ENCODE measurements at places on chromosomes 5 and 9.
A peak's percentile ranks its signal among the peaks of the same experiment; 100 is the strongest.

- no peak for DNase-seq
These were observed 3.9 kb upstream of the MEF2C start for GRCh38 chr5:88886746-88887341.

- DNase-seq: no peak
These were observed 66.2 kb downstream of the SIL1 start for GRCh38 chr5:139131921-139132432.

DNA sequence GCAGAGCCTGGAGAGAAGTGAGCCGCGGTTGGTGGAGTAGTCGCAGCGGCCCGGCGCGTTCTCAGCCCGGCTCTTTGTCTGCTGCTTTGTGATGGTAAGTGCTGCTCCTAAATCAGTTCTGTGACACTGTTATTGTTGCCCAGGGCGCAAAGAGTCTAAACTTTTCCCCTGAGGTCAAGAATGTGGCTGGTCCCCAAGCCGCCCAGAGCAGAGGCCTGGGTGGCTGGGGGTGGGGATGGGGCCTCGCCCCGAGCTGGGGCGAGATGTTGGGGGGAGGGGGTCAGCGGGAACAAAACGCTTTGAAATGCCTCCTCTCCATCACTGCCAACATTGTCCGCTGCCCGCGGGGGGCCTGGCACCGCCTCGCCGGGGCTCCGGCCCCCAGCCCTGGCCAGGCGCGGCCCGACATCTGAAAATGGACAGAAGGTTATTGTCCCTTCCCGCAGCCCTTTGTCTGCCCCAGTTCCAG is 11.7 kb upstream of the CERCAM start:
- DNase-seq: no peak

- DNase-seq: no peak
These were observed 5.7 kb upstream of the STING1 start for GRCh38 chr5:139488260-139488659.

DNA sequence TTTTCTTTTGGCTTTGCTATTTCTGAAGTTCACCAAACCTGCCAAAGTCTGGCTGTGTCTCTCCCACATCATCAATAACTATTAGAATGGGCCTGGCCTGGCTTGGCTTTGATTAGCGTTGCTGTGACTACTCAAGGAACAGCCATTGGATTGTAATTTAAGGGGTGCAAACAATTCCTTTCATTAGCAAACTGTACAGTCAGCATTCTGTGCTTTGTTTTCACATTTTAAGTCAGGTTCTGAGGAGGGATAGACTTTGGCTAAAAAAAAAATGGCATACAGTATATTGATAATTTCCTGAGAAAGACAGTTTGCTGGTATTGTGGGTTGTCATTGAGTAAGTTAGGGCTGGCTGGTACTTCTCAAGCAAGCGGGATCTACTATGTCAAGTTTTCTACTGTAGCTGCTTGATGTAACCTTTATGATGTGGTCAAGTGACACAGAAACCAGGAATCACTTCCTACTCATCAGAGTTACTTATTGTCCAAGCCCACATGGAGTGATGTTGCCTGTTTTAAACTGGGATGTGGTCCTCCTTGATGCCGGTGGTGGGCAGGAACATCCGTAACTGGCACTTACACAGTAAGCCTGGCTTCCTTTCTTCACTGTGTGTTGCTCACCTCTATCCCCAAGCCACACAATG is 161.4 kb downstream of the CD180 start:
- DNase-seq: no peak

GRCh38 chr5:115831163-115831768 is 10.1 kb downstream of the ATG12 start:
- no peak for DNase-seq

DNA sequence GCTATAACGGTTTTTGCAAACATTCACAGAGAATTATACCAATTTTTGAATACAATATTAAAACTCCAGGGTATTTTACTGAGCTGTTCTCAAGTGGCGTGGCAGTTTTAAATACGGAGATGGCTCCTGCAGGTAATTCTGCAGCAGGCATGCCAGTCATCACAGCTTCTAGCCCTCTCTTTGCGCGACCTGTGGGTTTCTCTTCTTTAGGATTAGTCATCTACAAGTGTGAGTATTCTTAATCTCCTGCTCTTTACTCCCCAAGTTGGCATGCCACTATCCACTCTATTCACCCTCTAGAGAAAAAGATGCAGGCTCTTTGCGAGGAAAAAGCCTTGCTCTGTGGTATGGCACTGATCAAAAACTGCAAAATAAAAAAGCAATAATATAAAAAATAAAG is 43.9 kb downstream of the ANKRD31 start:
- DNase-seq: no peak

GRCh38 chr9:137168573-137168903 is 1.3 kb downstream of the LRRC26 start:
- DNase-seq: no peak

DNA sequence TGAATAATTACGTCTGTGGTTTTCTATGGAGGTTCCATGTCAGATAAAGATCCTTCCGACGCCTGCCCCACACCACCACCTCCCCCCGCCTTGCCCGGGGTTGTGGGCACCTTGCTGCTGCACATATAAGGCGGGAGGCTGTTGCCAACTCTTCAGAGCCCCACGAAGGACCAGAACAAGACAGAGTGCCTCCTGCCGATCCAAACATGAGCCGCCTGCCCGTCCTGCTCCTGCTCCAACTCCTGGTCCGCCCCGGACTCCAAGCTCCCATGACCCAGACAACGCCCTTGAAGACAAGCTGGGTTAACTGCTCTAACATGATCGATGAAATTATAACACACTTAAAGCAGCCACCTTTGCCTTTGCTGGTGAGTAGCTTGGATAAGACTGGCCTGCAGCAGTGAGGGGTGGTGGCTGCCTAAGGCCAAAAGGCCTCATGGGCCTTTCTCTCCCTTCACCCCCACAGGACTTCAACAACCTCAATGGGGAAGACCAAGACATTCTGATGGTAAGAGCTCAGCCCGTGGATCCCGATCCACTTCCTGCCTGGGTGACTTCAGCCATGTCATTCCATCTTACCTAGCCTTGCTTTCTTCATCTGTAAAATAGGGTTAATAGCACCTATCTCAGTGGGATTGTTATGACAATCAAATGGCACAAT is at the start of gene IL3:
TSS of gene IL3 (plus strand) at position 155 of the 661 bp plus-strand sequence. CDS start at position 207, 52 bp downstream.
- DNase-seq: no peak

- DNase-seq: no peak
These were observed 2.7 kb downstream of the LCN10 start for GRCh38 chr9:136740069-136740468.

GRCh38 chr9:35935261-35935660 is 22.7 kb downstream of the OR2S2 start:
- no peak for DNase-seq

DNA sequence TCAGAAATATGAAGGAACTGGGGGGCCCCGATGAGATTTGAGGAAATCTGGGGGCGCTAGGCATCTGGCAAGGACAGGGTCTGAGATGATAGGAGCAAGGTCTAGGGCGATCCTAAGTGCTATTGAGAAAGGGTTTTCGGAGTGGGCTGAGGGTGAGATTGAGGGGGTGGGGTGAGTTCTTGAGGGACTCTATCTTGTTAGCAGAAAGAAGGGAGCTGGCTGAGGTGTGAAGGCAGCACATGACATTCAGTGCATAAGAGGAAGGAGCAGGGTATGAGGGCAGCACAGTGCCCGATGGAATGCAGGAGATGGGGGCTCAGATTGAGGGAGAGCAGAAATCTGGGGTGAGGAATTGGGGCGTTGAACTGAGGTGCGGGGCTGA is 640 bp downstream of the TRIM32 start:
- DNase-seq: no peak

GRCh38 chr5:36637516-36637915 is 31.1 kb downstream of the SLC1A3 start:
- no peak for DNase-seq

GRCh38 chr9:134379831-134380365 is 53.6 kb downstream of the RXRA start:
- DNase-seq: no peak

DNA sequence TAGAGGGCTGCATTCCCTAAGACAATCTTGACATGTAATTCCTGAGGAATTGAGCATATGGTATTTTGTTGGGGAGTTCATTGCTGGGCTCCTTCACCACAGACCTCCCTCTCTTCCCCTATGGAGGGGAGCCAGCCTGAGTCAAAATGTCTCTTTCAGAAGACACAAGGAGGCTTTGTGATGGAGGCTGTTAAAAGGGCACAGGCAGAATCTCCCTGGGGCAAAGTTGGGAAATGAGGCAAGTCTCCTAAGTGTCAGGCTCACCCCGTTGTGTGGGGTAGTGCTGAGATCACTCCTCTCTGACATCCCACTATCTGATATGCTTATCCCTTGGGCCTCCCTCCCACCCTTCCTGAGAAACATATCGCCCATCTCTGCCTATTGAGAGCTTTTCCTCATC is 30.6 kb downstream of the GFRA3 start:
- no peak for DNase-seq

DNA sequence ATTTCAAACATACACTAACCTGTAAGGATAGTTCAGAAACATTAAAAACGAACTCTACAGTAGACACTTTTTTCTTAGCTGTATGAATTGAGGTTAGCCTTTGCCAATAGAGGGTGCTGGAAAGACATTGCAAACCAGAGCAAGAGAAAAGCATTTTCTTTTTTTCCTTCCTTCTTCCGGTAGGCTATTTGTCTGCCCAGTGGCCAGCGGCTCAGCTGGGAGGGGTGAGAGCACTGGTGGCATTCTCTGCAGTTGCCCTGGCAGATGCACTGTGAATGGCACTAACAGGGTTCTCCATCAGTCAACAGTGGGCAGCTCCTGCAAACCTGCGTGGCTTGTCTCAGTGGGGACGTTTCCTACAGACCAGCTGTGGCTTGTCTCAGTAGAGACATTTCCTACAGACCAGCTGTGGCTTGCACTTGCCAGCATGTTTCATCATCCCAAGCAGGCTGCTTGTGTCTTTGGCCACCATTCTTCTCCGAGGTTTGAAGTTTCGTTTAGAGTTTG is 984.5 kb upstream of the CDH18 start:
- DNase-seq: peak; percentile 62

DNA sequence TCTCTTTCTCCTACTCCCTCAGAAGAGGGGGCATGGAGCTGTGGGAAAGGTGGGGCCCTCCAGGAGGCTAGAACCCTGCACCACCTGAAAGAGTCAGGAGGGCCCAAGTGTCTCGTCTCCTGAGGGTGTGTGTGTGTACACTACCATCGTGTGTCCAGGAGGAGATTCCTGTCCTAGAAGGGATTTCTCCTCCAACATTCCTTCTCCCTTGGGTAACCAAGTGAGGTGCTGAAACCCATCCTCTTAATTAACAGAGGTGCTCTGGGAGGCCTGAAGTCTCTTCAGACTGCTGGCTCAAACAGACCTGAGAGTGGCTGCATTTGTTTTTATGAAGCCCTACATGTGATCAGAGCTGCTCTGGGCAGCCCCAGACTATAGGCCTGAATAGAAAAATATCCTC is 61.1 kb upstream of the FAM169A start:
- no peak for DNase-seq

DNA sequence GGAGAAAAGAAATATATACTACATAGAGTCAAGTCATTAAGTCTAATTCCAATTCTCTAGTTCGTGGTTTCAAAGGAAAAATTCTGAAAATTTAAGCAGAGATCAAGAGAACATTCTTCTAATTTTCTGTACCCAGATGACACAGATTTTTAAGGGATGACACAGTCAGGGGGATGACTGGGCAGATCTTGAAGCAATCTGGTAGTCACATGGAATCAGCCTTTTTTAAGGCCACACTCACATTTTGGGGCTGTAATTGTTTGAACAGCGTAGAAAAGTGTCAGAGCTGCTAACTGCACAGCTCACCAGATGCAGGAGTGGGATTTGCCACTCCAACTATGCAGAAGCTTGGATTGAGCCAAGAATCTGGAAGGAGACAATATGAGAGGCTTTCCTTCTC is 20.4 kb downstream of the PDE4D start:
- peak; percentile 76 for DNase-seq

DNA sequence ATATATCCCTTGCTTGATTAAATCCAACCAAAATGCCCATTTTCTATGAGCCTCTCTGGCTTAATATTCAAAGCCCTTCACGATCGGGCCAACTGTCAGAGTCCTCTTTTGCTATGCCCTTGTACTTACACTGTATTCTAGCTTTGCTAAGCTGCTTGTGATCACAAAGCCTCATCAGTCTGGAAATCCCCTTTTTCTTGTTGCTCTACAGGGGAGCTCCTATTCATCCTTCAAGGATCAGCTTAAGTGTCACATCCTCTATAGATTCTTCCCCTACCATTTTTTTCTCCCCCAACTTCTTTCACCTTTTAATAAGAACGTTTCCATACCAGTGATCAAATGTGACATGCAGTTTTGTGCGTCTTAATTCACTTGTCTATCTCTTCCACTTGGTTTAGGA is 450.4 kb upstream of the CHD1 start:
- DNase-seq: no peak

DNA sequence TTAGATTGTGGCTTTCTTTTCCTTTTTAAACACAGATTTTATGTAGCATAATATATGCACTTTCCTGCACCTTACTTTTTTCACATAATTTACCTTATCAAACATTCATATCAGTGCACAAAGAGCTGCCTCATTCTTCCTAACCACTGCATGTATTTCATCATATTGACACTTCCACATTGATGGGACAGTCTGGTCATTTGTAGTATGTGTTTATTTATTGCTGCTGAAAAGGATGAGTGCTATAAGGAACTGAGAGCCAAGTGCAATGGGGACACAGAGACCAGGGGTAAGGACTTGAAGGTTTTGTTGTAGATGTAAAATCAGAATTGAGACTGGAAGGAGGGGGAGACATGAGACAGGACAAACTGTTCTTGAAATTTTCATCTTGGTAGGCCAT is 193.8 kb downstream of the SMARCA2 start:
- no peak for DNase-seq

GRCh38 chr9:93698140-93698908 is 121.9 kb downstream of the PHF2 start:
- no peak for DNase-seq

GRCh38 chr5:147465747-147466146 is 44.1 kb downstream of the DPYSL3 start:
- no peak for DNase-seq

DNA sequence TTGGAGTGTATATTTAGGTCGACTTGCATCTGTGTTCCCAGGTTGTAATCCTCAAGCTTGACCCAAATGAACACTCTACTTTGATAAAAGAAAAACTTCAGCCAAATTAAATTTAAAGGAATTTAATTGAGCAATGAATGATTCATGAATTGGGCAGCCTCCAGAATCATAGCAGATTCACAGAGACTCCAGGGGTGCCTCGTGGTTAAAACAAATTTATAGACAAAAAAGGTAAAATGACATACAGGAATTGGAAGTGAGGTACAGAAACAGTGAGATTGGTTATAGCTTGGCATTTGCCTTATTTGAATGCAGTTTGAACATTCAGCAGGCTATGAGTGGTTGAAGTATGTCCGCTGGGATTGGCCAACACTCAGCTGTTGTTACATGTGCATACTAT is 21.6 kb upstream of the SPATA31D4 start:
- DNase-seq: peak; percentile 33

- DNase-seq: no peak
These were observed 247.3 kb downstream of the MAN2A1 start for GRCh38 chr5:109936996-109937395.

DNA sequence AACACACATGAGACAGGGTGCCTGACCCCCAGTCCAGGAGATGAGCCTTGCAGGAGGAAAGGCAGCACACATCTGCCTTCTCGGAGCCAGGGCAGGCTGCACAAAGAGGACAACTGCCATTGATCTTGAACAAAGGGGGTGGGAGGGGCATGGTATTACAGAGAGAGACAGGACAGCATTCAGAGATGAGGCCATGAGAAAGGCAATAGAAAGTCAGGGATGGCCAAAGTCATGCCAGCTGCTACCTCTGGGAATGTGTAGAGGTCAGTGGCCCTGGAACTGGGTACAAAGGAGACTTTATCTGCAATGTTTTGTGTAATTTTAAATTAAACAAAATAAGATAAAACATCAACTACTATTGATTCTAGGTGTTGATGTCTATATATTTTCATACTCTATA is 43.2 kb downstream of the WDR36 start:
- DNase-seq: no peak
